Uterine smooth muscle cell (primary cell): ENCODE measurements at places on chromosomes 3 and 15. TPM values are rescaled to one million over a fixed set of nuclear protein-coding genes. Genes with fewer than 3 reads are reported as not detected.

Gene PATL2
- 0.62 and 0.77 TPM in 2 replicates for total RNA-seq

Gene CCR4
- not detected in 2 replicates for total RNA-seq

Gene PCCB
- 56.2 and 67.5 TPM in 2 replicates for total RNA-seq

Gene PLA2G4D
- total RNA-seq = not detected in 2 replicates

Gene FANCD2OS
- total RNA-seq = not detected in 2 replicates

Gene CLSTN2
- total RNA-seq = 0.50 and 1.00 TPM in 2 replicates

Gene GOLGA6D
- 0.12 TPM in 1 of 2 replicates, not detected in the other for total RNA-seq

Gene DPPA4
- total RNA-seq = not detected in 2 replicates

Gene RTP1
- not detected in 2 replicates for total RNA-seq

Gene CYP19A1
- total RNA-seq = 0.12 and 0.55 TPM in 2 replicates
